ENCODE measurements at places on chromosomes 7 and 10. TPM values are rescaled to one million over a fixed set of nuclear protein-coding genes. Genes with fewer than 3 reads are reported as not detected.

- ATAC-seq, result no peak
These were observed 19.8 kb upstream of the WIPI2 start for GRCh38 chr7:5170251-5170650.

- ATAC-seq, result no peak
These were observed 504.1 kb downstream of the PLXNA4 start for GRCh38 chr7:132072165-132072564.

DNA sequence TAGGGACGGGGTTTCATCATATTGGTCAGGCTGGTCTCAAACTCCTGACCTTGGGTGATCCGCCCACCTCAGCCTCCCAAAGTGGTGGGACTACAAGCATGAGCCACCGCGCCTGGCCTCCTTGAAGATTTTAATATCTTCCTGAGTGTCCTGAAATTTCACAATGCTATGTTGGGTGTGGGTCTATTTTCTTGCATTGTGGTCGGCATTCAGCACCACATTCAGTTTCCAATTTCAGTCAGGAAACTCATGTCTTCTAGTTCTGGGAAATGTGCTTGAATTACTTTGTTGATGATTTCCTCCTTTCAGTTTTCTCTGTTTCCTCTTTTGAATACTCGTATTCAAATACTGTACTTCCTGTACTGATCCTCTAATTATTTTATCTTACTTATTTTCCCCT lies 49.3 kb upstream of the IL6 start:
- ATAC-seq, result peak; percentile 30

Gene ZC3HAV1
- total RNA-seq, result 150 TPM

Gene FOXK1
- 32.5 TPM for total RNA-seq

DNA sequence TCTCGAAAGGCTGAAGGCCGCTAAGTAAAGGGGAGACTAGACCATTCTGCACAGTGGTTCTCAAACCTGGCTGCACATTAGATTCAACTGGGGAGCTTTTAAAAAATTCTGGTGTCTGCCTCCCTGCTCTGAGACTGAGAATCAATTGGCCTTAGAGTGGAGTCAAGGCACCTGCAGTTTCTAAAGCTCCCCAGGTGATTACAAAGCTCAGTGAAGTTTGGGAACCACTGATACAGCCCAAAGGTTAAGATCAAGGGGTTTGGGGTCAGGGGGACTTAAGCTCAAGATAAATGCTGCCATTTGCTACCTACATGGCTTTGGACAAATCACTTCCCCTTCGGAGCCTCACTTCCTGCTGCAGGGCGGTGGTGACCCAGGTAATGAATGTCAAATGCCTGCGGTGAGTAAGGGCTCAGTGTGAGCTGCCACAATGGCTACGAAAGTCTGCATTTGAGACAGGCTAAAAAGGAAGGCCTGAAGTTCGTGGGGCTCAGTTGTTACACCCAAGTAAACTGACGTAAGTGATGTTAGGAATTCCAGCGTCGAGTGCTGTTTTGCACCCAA lies 72.3 kb downstream of the TLL2 start:
- no peak for ATAC-seq

DNA sequence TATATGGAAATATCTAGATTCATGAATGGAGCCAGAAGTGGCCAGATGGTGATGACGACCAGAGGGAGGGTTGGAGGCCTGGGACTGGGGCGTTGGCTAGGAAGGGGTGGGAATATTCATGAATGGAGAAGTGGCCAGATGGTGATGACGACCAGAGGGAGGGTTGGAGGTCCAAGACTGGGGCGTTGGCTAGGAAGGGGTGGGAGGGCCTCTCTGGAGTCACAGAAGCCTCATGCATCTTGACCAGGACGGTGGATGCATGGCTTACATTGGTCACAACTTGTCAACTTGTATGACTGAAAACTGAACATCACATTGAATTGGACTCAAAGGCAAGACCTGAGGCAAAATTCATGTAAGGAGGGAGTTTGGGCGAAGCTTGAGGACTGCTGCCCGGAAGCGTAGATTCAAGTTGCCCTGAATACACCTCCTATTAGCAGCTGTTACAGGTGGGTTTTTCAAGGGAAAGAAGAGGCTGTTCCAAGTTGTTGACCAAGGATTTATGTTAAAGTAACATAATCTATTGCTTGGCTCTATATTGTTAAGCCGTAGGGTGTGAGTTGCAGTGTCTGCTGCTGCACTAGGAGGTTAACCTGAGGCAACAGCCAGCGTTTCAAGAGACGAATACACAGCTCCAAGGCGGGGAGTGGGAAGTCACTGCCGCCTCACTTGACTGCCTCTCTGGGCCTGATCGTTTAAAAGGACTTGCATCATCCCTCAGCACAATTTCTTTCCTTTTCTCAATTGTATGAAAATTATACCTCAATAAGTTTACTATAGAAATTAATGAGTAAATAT lies 55.1 kb upstream of the FAM20C start:
- ATAC-seq, result no peak

Gene METTL27
- total RNA-seq, result 1.5 TPM

Gene HABP2
- not detected for total RNA-seq

Gene PARG
- 28.2 TPM for total RNA-seq

- no peak for ATAC-seq
These were observed 3.2 kb downstream of the FRMD4A start for GRCh38 chr10:14327527-14327926.

GRCh38 chr7:142175594-142175993 lies 64.1 kb downstream of the MGAM2 start:
- ATAC-seq, result no peak

- ATAC-seq, result no peak
These were observed 189.5 kb downstream of the CXCL12 start for GRCh38 chr10:44195112-44196007.

Gene GJD4
- total RNA-seq, result 0.15 TPM

DNA sequence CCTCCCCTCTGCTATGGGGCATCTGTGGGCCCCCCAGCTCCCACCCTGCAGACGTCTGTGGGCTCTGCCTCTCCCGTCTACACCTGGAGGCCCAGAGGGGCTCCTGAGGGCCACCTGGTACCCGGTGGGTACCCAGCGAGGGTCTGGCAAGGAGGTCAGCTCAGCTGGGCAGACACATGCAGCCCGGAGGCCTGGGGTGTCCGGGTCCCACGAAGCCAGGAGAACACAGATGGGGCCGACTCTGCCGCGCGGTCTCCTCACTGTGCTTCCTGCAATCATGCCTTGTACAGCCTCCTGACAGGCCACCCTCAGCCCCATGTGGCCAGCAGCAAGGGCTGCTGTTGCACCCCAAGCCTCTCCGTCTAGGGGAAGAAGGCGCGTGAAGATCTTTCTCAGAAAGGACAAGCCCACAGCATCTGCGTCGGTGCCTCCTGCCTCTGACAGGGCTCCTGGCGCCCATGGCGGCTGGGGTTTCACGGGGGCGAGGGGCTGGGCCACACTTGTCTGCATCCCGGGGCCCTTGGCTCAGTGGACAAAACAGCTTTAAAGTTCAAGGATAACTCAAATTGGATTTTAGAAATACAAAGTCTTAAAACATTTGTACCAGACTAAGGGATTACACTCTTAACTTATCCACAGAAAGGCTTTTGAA lies 391.3 kb downstream of the DNAJB6 start:
- no peak for ATAC-seq

DNA sequence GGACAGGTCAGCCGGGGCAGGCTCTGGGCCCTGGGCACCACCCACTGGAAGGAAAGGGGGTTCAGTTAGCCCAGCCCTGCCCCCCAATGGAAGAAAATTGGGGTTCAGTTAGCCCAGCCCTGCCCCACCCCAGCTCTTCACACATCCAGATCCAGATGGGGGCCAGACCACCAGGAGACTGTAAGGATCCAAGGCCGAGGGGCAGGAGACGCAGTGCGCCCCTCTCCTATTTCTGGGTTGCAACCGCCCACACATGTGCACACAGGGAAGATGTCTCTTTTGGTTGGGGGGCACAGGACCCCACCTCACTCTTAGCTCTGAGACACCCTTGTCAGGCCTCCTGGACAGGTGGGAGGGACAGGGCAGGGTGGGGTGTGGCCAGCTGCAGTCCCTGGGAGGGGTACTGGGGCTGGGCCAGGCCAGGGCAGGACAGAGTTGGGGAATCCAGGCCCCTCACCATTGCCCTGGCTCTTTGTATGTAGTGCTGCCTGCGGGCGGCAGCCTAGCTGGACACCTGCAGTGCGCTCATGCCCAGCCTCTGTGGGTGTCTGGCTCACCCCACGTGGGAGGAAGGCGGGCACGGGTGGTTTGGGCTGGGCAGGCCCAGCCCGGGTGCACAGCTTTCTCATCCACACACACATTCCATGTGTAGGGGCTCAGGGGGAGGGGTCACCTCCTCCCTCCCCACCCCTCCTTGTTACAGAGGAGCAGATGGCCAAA lies 141.2 kb downstream of the LHPP start:
- ATAC-seq, result no peak

- no peak for ATAC-seq
These were observed 4.1 kb upstream of the RELN start for GRCh38 chr7:103993551-103993950.

Gene NSUN5
- 32.2 TPM for total RNA-seq

Gene RSPH10B
- 2.2 TPM for total RNA-seq

GRCh38 chr10:128300290-128300824 lies 174.1 kb upstream of the MKI67 start:
- no peak for ATAC-seq

Gene NME8
- total RNA-seq, result not detected
